Activated naive CD4-positive, alpha-beta T cell treated with anti-CD3 and anti-CD28 coated beads, Interleukin-2, amount 10 ng/mL, durations not matched to agents 7 days and 5 days (primary cell): ENCODE measurements at places on chromosomes 11 and 22.

DNA sequence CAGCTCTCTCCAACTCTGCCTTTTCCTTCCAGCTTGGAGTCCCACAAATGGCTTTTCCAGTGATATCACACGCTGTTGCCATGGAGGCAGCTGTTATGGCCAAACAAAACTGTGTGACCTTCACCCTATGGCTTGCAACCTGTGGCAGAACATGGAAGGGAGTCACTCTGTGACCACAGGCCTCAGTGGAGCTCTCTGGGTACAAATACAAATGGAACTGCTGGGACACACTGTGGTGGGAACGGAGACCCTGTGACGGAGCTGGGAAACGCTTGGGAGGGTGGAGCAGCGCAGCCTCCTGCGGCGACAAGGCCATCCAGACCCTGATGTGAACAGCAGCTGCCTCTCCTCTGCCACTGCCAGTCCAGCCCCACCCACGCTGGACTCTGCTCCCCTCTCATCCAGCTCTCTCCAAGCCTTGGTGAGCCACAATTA is 162.5 kb downstream of the ETS1 start:
- no peak for DNase-seq
- H3K4me3 ChIP-seq = no peak overlapping the region
- H3K27ac ChIP-seq = no peak overlapping the region
- no peaks in the 10 kb centered on the region for H3K36me3 ChIP-seq
- H3K4me1 ChIP-seq = peaks cover 17% of the 10 kb centered on the region

GRCh38 chr22:18000441-18001039 is 23.8 kb downstream of the MICAL3 start:
- peak; percentile 30 for DNase-seq
- H3K4me1 ChIP-seq = peaks cover 54% of the 10 kb centered on the region
- H3K36me3 ChIP-seq = no peaks in the 10 kb centered on the region
- H3K27ac ChIP-seq = no peak overlapping the region

DNA sequence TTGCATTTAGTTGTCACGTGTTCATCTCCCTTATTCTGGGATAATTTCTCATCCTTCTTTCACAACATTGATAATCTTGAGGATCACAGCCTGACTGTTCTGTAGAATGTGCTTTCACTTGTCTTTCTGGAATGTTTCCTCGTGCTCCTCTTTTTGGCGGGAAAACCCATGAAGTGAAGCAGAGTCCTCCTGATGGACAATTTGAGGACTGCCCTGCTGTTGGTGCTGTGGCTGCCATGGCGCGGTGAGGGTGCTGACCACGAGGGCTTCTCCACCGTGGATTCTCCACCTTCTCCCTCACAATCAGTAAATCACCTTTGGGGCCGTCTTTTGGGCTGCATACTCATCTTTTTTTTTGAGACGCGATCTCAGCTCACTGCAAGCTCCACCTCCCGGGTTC is 946.9 kb downstream of the BRD1 start:
- H3K36me3 ChIP-seq = no peaks in the 10 kb centered on the region
- no peaks in the 10 kb centered on the region for H3K4me1 ChIP-seq
- no peak overlapping the region for H3K27ac ChIP-seq
- DNase-seq = no peak
- H3K27me3 ChIP-seq = no peaks in the 10 kb centered on the region
- H3K4me3 ChIP-seq = no peak overlapping the region

DNA sequence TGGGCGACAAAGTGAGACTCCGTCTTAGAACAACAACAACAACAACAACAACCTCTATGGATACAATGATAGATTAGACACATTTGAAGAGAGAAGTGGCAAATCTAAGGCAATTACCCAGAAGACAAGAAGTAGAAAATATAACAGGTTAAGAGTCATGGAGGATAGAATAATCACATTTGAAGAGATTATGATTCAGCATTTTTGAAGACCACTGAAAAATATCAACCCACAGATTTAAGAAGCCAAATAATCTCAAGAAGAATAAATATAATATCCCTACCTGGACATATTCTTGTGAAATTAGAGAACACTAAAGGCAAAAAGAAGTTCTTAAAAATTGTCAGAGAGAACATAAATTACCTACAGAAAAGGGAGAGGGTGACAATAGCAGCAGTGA is 7.9 kb downstream of the LDHC start:
- no peak overlapping the region for H3K27ac ChIP-seq
- no peaks in the 10 kb centered on the region for H3K36me3 ChIP-seq
- no peak for DNase-seq
- no peak overlapping the region for H3K4me3 ChIP-seq

GRCh38 chr11:61747192-61747966 is 5.1 kb upstream of the MYRF start:
- no peaks in the 10 kb centered on the region for H3K36me3 ChIP-seq
- peaks cover 42% of the 10 kb centered on the region for H3K27me3 ChIP-seq
- peaks cover 2% of the 10 kb centered on the region for H3K4me1 ChIP-seq
- DNase-seq = peak; percentile 68

DNA sequence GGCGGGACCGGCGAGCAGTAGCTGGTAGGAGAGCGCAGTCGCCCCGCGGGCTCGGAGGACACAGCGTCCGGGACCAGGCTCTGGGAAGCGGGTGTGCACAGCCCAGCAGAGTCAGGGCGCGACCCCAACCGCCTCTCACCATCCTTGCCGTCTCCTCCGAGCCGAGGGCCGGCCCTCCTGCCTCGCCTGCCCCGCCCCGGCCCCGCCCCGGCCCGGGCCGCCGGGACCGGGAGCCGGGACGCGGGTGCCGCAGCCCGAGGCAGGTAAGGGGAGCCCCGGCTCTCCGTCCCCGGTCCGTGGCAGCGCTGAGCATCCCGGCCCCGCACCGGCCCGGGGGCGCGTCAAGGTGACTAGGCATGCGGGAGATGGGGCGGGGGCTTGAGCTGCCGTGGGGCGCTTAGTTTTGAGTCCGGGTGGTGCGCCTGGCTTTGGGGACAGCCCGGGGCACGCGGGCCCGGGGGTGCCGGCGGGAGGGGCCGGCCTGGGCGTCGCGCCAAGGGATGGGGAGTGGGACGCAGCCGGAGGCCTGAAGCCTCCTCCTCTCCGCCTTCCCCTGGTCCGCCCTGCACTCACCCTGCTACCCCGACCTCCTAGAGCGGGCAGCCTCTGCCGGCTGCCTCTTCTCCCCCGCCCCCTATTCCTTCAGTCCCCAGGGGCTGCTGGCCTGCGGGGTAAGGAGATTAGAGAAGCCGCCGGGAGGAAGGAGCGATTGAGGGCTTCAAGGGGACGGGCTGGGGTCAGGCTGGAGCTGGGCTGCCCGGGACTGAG is at the start of gene ABCG4:
Gene ABCG4 (plus strand): TSS at position 35 of the 768 bp plus-strand sequence. CDS start 914 bp downstream, outside the sequence.
- H3K27me3 ChIP-seq = peaks cover 87% of the 10 kb centered on the region
- H3K4me1 ChIP-seq = peaks cover 17% of the 10 kb centered on the region
- no peaks in the 10 kb centered on the region for H3K36me3 ChIP-seq
- peak; percentile 57 for DNase-seq

GRCh38 chr11:60363542-60364470 is 14.5 kb upstream of the MS4A7 start:
- no peaks in the 10 kb centered on the region for H3K36me3 ChIP-seq
- H3K4me3 ChIP-seq = no peak overlapping the region
- no peak overlapping the region for H3K27ac ChIP-seq
- H3K4me1 ChIP-seq = no peaks in the 10 kb centered on the region
- peak; percentile 71 for DNase-seq

DNA sequence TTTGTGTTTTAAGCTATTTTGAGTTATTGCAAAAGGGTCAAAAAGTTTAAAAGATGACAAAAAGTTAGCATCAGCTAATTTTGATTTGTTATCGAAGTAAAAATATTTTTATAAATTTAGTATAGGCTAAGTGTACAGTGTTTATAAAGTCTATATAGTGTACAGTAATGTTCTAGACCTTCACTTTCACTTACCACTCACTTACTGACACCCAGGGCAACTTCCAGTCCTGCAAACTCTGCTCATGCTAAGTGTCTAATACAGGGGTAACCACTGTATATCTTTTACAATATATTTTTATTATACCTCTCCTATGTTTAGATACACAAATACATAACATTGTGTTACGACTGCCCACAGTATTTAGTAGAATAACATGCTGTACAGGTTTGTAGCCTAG is 59.7 kb downstream of the PDGFD start:
- H3K4me3 ChIP-seq = no peak overlapping the region
- no peak overlapping the region for H3K27ac ChIP-seq
- no peaks in the 10 kb centered on the region for H3K4me1 ChIP-seq
- no peaks in the 10 kb centered on the region for H3K27me3 ChIP-seq
- DNase-seq = no peak

DNA sequence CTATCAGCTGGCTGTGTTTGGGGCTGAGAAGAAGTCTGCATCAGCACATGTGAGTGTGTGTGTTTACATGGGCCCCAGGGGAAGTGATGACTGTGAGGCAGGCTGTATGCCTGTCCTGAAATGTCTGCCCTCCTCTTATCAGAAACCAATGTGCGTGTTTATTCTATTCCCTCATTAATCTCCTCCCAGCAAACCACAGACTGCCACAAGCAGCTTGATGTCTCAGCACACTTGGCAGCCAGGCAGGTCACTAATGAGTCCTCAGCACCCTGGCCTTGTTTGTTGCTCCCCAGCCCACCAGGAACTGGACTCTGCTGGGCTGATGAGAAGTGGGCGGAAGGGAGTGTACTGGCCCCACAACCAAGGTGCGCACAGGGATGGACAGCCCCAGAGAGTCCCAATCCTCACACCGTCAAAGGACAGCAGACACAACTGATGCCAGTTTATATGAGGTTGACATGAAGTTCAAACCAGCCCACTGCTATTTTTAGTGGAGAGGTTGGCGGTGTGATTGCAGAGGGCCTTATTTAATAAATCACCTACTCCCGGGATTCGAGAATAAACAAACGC is 225.8 kb downstream of the ETS1 start:
- peaks cover 5% of the 10 kb centered on the region for H3K4me1 ChIP-seq
- peaks cover 6% of the 10 kb centered on the region for H3K36me3 ChIP-seq
- H3K27ac ChIP-seq = no peak overlapping the region
- no peaks in the 10 kb centered on the region for H3K27me3 ChIP-seq

DNA sequence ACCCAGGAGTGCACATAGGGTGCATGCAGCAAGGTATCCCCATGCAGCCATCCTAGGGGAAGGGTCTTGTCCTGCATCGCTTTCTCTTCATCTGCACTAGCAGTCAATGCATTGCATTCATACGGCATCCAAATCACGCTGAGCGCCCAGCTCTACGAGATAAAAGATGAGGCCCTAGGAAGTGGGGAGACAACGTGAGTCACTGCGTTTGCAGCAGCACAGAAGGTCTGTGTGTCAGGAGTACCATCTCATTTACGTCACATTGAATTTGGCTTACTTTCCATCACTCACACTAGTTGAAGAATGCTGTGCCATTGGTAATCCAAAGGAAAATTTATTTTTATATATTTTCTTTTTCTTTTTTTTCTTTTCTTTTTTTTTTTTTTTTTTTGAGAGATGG is 2.5 kb upstream of the ST14 start:
- H3K27me3 ChIP-seq = peaks cover 76% of the 10 kb centered on the region
- H3K4me3 ChIP-seq = no peak overlapping the region
- no peaks in the 10 kb centered on the region for H3K36me3 ChIP-seq
- H3K27ac ChIP-seq = no peak overlapping the region
- peaks cover 11% of the 10 kb centered on the region for H3K4me1 ChIP-seq

GRCh38 chr11:65381716-65382032 is 772 bp downstream of the SLC25A45 start:
- peaks cover 55% of the 10 kb centered on the region for H3K4me1 ChIP-seq
- H3K27ac ChIP-seq = peak overlapping the region; percentile 100
- no peaks in the 10 kb centered on the region for H3K27me3 ChIP-seq
- peak overlapping the region; percentile 83 for H3K4me3 ChIP-seq
- H3K36me3 ChIP-seq = peaks cover 3% of the 10 kb centered on the region
- no peak for DNase-seq

GRCh38 chr11:64716473-64717267 is 6.3 kb downstream of the NRXN2 start:
- no peak overlapping the region for H3K4me3 ChIP-seq
- no peak overlapping the region for H3K27ac ChIP-seq
- H3K27me3 ChIP-seq = peaks cover 93% of the 10 kb centered on the region
- no peak for DNase-seq
- H3K4me1 ChIP-seq = peaks cover 11% of the 10 kb centered on the region

GRCh38 chr22:35899736-35900135 is 128.9 kb downstream of the RBFOX2 start:
- no peak overlapping the region for H3K27ac ChIP-seq
- peaks cover 8% of the 10 kb centered on the region for H3K4me1 ChIP-seq
- H3K36me3 ChIP-seq = no peaks in the 10 kb centered on the region
- DNase-seq = no peak

DNA sequence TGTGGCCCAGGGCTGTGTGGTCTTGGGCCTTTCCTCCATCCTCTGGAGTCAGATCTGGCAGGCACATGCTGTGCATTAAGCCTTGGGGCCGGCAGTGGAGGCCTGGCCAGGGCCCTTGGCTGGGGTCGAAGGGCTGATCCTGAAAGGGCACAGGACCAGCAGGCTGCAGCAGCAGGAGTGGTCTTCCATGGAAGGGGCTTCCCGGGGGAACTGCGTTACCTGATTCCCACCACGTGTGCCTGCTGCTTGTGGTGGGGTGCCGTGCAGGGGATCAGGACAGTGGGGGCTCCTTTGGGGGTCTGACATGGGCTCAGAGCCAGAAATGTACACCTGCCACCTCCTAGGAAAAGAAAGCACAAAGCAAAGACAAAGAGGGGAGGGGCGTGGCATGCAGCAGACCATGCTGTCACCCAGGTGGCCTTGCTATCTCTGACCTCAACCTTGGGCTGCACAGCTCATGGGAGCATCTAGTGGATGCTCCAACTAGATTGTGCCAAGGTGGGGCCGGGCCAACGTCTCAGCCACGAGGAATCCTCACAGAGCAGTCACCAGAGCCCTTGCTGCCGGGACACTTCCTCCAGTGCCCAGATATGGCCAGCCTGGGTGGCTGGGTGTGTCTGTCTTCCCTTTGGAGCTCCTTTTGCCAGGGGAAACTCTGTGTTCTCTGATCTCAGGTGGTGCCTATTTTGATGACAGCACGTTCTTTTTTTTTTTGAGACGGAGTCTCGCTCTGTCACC is 17.9 kb upstream of the YPEL1 start:
- H3K36me3 ChIP-seq = peaks cover 8% of the 10 kb centered on the region
- no peaks in the 10 kb centered on the region for H3K27me3 ChIP-seq
- no peak overlapping the region for H3K27ac ChIP-seq
- no peaks in the 10 kb centered on the region for H3K4me1 ChIP-seq
- DNase-seq = no peak

- peaks cover 35% of the 10 kb centered on the region for H3K4me1 ChIP-seq
- H3K36me3 ChIP-seq = no peaks in the 10 kb centered on the region
- DNase-seq = no peak
- H3K4me3 ChIP-seq = no peak overlapping the region
- peak overlapping the region; percentile 77 for H3K27ac ChIP-seq
Observed at GRCh38 chr11:61697764-61698163, 17.6 kb downstream of the DAGLA start.

GRCh38 chr11:41413843-41414242 is 45.6 kb downstream of the LRRC4C start:
- no peak overlapping the region for H3K27ac ChIP-seq
- no peak overlapping the region for H3K4me3 ChIP-seq
- H3K4me1 ChIP-seq = no peaks in the 10 kb centered on the region
- DNase-seq = no peak
- no peaks in the 10 kb centered on the region for H3K27me3 ChIP-seq

GRCh38 chr22:21991304-21991596 is 8.7 kb upstream of the TOP3B start:
- DNase-seq = no peak
- H3K27me3 ChIP-seq = peaks cover 32% of the 10 kb centered on the region
- no peak overlapping the region for H3K4me3 ChIP-seq
- H3K27ac ChIP-seq = no peak overlapping the region
- H3K36me3 ChIP-seq = no peaks in the 10 kb centered on the region
